ENCODE measurements at places on chromosomes 4 and X.

DNA sequence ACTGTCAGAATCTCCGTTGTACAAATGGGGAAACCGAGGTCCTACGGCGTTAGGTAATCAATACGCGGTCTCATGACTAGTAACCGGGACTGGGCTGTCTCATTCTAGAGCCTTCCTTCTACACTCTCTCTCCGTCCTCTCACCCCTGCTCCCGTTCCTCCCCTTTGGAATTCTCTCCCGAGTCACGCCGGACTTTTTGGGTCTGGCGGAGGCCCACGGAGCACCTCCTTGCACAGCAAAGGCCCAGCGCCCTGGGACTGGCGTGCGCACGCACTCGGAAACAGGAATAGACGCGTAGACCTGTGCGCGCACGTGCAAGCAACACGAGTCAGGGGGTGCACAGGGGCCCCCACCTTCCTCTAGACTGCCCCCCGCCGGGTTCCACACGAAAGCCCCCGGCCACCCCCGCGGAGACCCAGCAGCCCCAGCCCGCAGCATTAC, 361 bp downstream of the QDPR start:
- peak; percentile 4 for DNase-seq

- no peak for DNase-seq
These were observed 2120.5 kb downstream of the PCDH7 start for GRCh38 chr4:32840461-32841189.

- no peak for DNase-seq
These were observed 389.1 kb downstream of the NKX6-1 start for GRCh38 chr4:84110040-84110439.

DNA sequence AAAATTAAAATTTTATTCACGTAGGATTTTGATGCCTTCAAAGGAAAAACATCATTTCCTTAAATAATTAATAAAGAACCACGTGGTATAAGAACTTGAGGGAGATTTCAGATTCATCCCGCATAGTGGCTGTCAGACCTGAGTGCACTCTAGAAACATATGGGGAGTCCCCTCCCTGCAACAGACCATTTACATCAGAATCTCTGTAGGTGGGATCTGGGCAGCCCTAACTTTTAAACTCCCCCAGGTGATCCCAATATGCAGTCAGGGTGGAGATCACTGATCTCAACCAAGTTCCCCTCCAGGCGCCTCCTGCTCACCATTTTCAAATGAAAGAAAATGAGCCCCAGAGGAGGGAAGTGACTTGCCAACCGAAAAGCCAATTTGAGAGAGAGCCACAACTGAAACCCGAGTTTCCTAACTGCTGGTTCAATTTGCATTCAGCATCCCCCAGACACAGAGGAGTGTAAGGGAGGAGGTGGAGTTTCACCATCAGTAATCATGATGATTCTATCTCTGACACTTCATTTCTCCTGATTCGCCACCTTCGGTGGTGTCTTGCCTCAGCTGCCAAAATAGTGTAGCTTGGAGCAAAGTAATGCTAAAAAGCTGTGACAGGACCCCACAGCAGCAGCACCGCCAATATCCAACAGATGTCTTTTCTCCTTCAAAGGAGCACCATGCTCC, 11.4 kb downstream of the RNF150 start:
- DNase-seq: no peak

GRCh38 chr4:151094290-151094751, 5.1 kb upstream of the RPS3A start:
- DNase-seq: no peak

DNA sequence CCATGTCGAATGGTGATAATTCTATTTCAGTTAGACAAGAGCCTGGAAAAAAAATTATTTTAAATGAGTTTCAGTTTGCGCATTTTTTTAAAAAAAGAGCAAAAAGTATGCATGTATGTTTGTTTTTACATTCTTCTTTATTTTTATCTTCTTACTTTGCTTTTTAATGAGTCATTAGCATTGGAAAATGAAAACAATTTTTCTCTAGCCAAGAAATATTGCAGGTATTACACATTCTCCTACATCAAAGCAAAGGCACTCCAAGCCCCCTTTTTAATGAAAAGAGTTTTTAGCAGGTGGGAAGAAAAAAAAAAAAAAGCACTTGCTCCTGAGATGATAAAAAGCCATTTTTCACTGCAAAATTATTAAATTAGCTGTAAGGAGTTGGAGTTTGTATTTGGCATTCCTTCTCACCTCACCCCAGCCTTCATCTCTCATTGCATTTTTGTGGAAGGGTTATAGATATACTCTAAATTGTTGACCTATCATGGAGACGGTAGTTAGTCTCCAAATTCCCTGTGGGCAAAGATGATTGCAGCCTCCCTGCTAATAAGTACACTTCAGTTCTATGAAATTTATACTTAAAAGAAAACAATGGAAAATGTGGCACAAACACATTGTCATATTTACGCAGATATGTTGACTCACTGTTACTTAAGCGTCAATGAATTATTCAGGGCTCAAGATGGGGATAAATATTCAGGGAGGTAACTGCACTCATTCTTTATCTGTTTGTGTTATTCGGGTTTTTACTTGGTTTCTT, 43.8 kb downstream of the PALLD start:
- no peak for DNase-seq

DNA sequence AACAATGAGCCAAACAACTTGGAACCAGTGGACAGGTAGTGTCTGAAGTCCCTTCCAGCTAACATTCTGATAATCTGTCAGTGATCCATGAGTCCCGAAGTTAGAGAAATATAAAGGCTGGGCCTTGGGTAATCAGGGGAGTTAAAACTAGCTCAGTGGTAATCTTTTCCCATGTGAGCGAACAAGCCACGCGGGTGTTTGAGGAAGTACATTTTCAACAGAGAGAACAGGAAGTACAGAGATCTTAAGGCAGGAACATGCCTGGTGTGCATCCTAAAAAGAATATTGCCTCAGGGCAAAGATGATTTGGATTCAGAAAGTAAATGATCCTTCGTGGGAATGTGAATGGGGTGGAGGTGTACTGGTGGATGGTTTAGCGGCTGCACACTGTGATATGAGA, 42.9 kb downstream of the FNIP2 start:
- no peak for DNase-seq

DNA sequence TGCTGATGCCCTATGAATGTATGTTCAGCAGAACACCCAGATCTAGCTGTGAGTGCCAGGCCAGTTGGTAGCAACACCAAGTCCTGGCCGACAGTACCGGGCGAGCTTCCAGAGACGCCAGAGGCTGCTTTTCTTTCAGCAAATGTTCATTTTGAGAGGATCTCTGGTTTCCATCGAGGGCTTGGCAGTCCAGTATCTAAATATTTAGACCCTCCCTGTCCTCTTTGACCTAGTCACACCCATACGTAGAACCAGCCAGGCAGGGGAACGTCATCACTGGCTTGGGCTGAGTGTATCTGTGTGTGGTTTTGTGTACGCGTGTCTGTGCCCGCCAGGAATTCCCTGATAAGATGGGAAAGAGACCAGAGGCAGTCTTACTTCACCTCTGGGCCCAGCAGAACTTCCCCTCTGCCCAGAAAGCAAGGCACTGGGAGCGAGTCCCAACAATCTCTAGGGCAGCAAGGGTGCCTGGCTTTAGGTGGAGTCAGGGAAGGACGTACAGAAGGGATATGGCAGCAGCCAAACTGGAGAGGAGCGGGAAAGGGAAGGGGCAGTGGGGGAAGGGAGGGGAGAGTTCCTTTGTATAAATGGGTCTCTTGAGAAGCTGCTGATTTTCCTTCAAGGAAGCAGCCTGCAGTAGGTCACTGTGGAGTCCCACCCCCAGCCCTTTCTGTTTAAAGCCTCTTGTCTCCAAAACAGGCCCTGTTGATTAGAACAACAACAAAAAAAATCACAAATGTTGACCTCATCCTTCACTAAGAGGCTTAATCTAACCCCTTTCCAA, 15.0 kb upstream of the ELF4 start:
- DNase-seq: no peak

DNA sequence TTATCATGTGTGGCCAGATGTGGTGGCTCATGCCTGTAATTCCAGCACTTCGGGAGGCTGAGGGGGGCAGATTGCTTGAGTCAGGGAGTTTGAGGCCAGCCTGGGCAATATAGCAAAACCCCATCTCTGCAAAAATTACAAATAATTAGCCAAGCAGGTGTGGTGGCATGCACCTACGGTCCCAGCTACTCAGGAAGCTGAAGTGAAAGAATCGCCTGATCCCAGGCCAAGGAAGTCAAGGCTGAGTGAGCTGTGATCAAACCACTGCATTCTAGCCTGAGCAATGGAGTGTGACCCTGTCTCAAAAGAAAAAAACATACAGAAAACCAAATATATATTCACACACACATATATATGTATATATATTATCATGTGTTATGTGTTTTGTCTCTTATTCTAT, 15.0 kb downstream of the APELA start:
- no peak for DNase-seq

GRCh38 chr4:19399001-19399400, 852.7 kb upstream of the SLIT2 start:
- DNase-seq: no peak

GRCh38 chrX:105872941-105873340, 50.6 kb downstream of the NRK start:
- DNase-seq: no peak

DNA sequence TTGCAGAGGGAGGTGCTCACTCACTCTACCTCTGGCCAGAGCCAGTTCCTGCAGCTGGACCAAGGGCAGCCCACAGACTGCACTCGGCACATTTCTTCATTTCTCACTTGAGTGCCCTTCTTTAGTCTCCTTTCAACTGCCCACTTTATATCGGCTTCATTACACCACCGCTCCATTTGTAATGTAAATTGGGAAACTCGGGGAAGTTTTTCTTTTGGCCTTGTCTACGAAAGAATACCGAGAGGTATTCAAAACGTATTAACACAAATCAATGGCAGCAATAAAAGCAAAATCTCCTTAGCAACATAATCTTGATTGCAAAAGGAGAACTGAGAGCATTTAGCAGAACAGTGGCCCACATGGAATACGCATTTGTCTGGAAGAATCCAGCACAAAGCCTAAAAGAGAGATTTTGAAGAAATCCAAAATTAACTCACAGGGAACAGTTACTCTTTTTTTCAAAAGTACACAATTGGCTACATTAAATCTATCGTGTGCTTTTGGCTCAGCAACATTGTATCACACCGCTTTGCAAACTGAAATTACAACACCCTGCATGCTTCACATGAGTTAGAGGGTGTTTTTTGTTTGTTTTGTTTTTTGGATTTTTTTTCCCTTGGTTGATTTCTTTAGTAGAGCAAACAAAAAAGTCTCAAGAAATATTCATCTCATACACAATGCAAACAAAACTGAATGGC, 62.6 kb downstream of the CHIC2 start:
- no peak for DNase-seq

DNA sequence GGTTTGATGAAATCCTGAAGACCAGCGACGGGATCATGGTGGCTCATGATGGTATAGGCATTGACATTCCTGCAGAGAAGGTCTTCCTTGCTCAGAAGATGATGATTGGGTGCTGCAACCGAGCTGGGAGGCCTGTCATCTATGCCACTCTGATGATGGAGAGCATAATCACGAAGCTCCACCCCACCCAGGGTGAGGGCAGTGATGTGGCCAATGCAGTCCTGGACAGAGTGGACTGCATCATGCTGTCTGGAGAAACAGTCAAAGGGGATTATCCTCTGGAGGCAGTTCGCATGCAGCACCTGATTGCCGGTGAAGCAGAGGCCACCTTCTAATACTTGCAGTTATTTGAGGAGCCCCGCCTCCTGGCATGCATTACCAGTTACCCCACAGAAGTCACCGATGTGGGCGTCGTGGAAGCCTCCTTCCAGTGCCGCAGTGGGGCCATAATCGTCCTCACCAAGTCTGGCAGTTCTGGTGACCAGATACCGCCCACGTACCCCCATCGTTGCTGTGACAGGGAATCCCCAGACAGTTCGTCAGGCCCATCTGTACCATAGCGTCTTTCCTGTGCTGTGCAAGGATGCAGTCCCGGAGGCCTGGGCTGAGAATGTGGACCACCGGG, 140.1 kb downstream of the EDA2R start:
- DNase-seq: no peak

GRCh38 chr4:25437926-25438325, 60.9 kb downstream of the ANAPC4 start:
- no peak for DNase-seq

GRCh38 chr4:149793459-149793858, 22.2 kb downstream of the IQCM start:
- no peak for DNase-seq

DNA sequence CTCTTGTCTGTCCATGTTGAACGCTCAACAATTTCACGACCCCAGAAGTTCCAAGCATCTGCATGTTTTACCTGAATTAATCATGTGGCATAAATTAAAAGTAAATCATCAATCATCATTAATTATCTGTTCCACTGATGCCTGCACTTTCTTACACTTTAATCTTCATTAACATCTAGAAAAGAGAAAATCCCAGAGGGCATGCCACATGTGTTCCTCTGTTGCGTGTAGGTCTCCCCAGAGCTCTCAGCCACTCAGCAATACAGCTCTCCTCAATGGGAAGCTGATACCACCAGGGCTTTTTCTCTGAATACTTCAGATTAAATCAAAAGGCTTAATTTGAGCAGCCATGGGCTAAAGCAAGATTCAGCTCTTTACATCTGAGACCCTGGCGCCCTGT, 722.4 kb upstream of the TENM3 start:
- no peak for DNase-seq

DNA sequence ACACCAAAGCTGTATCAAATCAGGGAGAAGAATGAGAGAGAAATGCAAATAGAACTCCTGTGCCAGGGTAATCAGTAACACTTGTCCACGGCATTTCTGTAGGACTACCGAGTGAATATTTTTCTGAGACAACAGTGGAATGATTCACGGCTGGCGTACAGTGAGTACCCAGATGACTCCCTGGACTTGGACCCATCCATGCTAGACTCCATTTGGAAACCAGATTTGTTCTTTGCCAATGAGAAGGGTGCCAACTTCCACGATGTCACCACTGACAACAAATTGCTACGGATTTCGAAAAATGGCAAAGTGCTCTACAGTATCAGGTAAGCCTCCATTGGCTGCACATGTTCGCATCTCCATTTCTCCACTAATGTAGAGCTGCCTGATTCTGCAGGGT, 51.7 kb downstream of the GLRA2 start:
- DNase-seq: no peak

DNA sequence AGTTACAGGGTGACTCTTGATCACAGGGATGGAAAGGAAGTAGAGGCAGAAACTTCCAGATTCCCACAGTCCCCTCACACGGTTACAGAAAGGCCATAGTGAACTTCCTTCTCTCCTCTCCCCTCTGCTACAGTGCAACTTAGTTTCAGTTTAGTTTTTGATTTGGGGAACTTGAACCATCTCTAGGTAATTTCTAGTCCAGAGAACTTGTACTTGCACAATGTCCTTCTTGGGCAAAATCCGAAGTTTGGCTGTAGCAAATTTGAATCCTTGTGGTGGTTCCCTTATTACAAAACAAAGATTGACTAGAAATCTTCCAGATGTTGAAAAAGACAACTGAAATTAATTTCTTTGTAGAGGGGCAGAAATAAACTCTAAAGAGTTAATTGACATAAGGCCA, 1.2 kb upstream of the BLTP1 start:
- DNase-seq: no peak

GRCh38 chr4:185112104-185112503, 31.0 kb upstream of the SLC25A4 start:
- DNase-seq: peak; percentile 94
